T follicular helper cell (primary cell): ENCODE measurements at places on chromosomes 7 and 10.

- DNase-seq = no peak
Observed at GRCh38 chr10:35517431-35518181, 87.5 kb upstream of the GJD4 start.

DNA sequence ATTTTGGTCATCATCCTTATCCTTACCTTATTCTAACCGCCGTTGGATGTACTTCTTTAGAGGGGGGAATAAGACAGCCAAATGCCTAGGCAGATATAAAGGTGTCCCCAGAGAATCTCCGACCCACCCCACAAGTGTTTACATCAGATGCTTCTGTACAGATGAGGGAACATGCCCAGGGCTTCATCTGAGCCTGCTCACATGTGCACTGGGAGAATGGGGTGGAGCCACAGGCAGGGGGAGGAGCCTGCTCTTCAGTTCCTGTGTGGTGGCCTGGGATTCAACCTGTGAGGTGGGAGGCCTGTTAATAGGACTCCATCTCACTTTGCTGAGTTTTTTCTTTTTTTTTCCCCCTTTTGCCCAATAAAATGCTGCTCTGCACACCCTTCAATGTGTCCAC, 27.6 kb upstream of the OPTN start:
- no peak for DNase-seq

DNA sequence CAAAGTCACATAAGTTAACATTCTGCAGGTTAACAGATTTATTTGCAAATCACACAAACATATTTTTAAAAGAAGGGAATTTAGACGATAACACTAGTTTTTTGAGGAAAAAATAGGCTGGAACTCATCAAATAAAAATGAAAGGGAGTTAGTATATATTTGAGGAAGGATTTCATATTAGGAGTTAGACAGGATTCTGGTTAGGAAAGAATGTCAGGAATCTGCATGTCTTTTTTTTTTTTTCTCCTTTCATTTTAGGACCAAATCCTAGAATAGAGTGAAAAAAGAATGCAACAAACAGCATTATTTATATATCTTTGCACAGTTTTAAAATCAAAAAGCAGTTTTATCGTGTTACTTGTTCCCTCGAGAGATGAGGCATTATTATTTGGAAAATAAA, 8.9 kb upstream of the TRDMT1 start:
- DNase-seq = no peak

- no peak for DNase-seq
Observed at GRCh38 chr7:126979722-126980121, 273.0 kb downstream of the GRM8 start.

GRCh38 chr10:117444497-117445040, 69.3 kb upstream of the PDZD8 start:
- DNase-seq = no peak

GRCh38 chr7:45999541-45999940, 78.5 kb upstream of the IGFBP3 start:
- DNase-seq = no peak

GRCh38 chr10:6216916-6217315, 14.2 kb downstream of the PFKFB3 start:
- DNase-seq = no peak
